Left lung (tissue), 14 donors: ENCODE measurements at places on chromosomes 1 and 21. TPM values are rescaled to one million over a fixed set of nuclear protein-coding genes. Genes with fewer than 3 reads are reported as not detected.

TRIM17 gene
- 2.9 TPM for total RNA-seq

C8B gene
- 0.71 TPM for total RNA-seq

UBL4B gene
- total RNA-seq: not detected

DNA sequence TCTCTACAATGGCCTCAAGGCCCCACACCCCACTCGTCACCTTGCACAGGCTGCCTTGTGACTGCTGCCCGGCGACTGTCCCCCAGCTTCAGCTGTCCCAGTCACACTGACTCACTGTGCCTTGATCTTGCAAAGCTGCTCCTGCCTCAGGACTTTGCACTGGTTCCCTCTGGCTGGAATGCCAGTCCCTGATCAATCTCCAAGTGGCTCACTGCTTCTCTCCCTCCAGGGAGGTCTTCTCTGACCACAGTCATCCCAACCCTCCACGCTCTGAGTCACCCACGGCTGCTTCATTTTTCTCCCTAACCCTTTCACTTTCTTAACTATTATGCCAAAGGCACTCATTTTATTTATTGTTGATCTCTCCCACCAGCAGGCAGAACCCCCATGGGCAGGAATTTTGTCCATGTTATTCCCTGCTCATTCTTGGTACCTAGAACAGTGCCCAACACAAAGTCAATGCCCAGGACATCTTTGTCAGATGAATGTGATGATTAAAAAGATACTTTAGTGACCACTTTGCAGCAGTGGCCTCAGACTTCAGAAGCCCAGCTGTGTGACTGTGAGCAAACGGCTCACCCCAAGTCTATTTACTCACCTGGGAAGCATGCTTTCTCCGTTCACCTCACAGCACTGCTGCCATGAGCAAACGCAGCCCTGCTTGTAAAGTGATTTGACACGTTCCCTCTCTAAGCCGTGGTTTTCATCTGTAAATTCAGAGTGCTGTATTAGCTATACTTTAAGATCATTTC lies 53.4 kb downstream of the ZBTB18 start:
- DNase-seq: no peak

DNA sequence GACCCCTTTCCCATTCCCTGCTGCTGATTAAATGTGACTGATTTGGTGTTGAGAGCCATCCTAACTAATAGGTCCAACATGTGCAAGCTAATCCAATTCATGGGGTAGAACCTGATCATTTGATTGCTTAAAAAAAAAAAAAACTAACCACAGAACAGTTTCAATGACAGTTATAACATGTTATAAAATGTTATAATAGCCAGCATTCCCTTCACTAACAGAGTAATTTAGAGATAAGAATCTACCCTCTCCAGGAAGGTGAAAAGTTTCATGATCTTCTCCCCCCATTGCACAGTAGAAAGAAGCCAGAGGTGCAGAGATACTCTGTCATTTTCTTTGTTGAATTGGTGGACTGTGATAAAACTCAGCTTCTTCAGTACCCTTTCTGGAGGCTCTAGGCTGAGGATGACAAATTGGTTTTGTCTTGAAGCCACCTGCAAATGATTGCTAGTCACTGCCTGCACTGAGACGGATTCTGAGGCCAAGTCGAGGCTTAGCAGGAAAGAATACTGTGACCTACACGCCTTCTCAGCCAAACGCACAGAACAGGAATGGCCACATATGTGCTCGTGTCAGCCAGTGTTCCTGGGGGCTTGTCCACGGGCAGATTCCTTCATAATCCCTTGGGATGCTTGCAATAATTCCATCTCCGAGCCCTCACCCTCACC lies 215.7 kb upstream of the IRF2BP2 start:
- no peak for DNase-seq
